ENCODE measurements at places on chromosomes 6 and 20.

DNA sequence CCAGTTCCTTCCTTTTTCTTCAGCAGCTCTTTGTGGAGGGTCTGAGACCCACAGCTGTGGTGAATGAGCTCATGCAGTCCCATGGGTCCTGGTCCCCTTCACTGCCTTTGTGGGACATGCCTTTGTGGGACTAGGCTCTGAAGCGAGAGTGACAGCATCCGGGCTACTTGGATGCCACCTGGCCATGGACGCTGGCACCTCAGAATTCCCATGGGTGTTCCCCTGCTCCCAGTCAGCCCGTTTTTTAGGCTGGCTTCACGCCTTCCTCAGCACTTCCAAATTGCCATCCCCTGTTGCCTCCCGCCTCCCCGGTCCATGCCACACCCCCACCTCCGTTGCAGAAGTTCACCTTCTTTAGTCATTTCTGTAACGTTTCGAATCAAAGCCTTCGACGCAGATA lies 45.1 kb downstream of the RAMACL start:
- no peak for DNase-seq

- DNase-seq: no peak
Measured at GRCh38 chr20:24256307-24256706, 213.1 kb upstream of the SYNDIG1 start.

GRCh38 chr6:71292001-71292400 lies 3.4 kb downstream of the OGFRL1 start:
- DNase-seq: no peak

GRCh38 chr6:37302086-37302686 lies 44.2 kb upstream of the TMEM217 start:
- DNase-seq: no peak

DNA sequence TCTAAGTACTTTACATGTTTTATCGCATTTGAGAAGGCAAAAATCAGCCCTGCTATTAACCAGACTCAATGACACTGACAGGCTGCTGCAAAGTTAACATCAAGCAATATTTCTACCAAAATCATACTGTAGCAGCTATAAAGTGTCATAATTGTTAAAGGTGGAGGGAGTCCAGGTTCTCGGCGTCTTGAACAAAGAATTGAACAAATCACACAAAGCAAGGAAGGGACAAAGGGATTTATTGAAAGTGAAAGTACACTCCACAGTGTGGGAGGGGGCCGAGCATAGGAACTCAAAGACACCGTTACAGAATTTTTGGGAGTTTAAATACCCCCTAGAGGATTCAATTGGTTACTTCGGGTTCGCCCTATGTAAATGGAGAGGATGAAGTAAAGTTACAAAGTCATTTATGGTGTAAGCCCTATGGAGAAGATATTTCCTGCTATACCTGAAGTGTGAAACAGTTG lies 12.9 kb upstream of the ZNF391 start:
- DNase-seq: no peak

DNA sequence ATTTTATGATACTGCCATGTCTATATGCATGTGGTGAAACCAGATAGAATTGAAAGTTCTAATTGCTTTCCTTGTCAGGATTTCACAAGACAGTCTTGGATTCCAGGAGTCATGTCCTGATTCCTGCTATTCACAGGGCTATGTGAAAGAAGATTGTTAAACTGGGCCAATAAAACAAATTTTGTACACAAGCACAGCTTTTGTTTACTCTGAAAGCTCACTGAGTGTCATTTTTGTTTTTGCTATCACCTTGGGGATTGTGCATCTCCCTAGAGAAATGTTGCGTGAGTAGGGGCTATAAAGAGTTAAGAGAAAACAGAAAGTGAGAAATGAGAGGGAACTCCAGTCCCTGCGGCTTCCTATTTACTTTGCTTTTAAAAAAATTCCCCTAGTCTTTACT lies 627.5 kb downstream of the PKHD1 start:
- no peak for DNase-seq

- no peak for DNase-seq
Measured at GRCh38 chr20:59835448-59836395, 97.7 kb downstream of the SYCP2 start.

DNA sequence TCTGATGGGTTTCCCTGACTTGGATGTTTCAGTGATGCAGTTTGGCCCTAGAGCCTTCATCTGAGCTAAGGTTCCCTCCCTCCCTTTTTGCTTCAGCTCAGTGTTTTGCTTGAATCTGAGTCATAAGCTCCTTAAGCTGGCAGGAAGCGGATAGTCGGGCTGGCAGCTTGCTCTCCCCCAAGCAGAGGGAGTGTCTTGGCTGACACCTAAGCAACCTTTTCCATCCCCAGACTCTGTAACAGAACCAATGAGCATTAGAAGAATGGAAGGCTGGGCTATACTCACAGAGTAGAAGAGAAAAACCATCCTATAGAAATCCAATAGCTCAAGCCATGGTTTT lies 98.3 kb downstream of the HAO1 start:
- no peak for DNase-seq

DNA sequence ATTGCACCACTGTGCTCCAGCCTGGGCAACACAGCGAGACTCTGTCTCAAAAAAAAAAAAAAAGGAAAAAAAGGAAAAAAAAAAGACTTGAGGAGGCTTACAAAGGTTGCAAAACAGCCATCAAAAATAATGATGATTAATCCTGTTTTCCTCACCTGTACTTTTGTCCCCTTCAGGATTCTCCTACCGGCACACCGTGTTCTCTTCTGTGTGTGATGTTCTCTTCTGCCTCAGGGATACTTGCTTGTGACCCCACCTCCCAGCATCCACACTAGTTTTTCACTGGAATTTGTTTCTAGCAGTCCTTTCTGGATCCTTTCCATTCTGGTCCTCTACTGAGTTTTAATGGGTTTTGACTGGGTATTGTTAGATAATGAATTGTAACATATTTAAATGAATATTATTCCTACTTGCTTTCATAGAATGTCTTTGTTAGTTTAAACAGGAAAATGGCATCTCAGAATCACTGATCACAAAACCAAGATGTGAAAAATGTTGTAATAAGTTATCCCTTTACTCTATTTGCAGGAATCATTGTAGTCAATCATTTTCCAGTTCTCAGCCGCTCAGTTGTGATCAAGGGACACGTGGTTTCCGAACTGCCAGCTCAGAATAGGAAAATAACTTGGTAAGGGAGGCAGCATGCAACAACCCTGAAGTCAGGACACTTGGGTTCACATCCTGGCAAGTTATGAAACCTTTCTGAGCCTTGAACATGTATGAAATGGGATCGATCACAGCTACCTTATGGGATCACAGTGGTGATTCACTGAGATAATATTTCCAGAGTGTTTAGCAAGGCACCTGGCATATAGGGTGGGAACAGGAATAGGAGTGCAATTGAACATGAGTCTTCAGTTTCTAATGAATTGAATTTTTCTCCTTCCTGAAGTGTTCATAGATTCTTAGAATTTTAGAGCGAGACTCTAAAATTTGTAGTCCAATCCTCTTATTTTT lies 8.5 kb downstream of the C6orf89 start:
- no peak for DNase-seq

GRCh38 chr6:27811451-27811772 lies 100.8 kb downstream of the OR2B2 start:
- no peak for DNase-seq

GRCh38 chr6:100099189-100100074 lies 105.4 kb upstream of the MCHR2 start:
- DNase-seq: no peak

- no peak for DNase-seq
Measured at GRCh38 chr6:121247386-121247785, 86.9 kb downstream of the TBC1D32 start.

DNA sequence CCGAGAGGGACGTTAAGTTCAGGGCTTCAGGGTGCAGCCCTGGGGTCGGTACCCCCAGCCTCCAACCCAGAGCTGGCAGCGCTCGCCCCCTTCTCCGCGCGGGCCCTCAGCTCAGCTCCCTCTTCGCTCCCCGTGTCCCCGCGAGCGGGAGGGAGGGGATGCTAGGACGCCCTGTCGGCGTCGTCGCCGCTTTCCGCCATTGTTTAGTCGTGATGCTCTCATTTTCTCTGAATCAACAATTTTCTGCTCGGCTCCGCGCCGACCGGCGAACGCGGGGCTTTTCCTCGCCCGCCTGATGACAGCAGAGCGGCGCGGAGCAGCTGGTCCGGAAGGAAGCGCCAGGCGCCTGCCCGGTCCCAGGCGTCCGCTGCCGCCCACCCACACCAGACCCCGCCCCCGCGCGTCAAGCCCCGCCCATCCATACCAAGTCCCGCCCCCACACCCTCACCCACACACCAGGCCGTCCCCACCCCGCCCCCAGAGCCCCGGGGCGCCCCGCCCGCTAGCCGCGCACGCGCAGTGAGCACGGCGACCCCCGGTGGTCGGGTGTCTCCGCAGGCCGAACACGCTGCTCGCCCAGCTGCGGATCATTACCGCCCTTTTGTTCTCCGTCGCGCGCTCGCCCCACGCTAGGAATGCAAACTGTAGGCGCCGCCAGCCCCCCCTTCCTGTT lies 50.1 kb upstream of the SLC32A1 start:
- DNase-seq: peak; percentile 81

- DNase-seq: no peak
Measured at GRCh38 chr6:21519642-21520041, 73.9 kb upstream of the SOX4 start.

DNA sequence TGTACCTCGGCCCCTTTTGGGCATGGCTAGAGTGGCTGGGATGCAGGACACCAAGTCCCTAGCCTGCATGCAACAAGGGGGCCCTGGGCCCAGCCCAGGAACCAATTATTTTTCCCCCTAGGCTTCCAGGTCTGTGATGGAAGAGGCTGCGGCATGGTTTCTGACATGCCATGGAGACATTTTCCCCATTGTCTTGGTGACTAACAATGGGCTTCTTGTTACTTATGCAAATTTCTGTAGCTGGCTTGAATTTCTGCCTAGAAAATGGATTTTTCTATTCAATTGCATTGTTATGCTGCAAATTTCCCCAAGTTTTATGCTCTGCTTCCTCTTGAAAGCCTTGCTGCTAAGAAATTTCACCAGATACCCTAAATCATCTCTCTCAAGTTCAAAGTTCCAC lies 1269.6 kb upstream of the CITED2 start:
- no peak for DNase-seq

DNA sequence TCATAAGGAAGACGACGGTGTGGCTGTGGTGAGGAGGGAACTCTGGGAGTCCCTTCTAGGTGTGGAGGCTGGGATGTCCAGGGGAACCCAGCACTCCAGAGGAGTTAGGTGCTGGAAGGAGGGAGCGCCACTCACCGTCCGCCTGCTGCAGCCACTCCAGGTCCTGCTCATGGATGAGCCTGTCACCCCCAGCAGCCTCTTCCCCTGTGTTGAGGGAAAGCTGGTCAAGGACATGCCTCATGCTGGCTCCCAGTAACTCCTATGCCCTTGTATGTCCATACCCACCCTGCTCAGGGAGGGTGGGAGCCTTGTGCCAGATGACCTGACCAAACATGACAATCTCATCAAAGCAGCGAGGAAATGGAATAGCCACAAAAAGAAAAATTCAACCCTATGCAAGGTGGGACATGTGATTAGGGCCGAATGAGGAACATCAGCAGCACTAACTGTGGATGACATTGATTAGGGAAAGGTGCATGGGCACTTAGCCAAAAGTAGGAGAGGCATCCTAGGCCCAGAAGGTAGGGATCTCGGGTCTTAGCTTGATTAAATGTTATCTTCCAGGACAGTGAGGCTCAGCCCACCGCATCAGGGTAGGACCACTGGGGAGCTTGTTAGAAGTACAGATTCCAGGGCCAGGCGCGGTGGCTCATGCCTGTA lies 3.0 kb downstream of the DNPH1 start:
- no peak for DNase-seq

DNA sequence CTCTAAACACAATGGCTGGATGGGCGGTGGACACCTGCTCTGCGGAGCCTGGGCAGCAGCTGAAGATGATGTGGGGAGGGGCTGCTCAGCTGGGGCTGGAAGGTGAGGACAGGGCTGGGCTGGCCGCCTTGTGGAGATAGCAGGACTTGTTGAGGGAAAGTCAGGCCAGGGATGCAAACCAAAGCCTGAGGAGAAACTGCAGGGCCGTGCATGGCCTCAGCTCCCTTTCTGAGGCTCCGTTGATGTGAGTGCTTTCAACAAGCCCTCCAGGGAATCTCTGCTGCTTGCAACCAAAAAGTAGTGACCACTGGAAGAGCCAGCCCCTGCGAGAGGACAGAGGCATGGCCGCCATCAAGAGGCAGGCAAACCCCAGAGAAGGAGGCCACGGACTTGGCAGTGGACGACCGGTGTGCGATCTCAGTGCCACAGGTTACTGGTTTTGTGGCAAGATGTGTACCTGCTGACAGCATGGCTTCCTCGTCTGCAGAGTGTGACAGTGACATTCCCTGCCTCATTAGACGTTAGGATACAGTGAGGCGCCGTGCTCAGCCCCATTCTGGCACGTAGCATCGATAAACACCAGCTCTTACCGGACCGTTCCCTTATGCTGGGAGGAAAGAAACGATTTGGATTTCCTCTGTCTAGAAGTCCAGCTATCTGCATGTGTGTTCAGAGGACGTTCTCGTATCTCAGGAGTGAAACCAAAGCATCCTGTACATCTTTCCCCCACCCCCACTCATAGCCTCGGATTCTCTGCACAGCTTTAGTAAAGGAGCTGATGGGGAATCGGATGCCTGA lies 37.9 kb downstream of the ERMARD start:
- DNase-seq: no peak

DNA sequence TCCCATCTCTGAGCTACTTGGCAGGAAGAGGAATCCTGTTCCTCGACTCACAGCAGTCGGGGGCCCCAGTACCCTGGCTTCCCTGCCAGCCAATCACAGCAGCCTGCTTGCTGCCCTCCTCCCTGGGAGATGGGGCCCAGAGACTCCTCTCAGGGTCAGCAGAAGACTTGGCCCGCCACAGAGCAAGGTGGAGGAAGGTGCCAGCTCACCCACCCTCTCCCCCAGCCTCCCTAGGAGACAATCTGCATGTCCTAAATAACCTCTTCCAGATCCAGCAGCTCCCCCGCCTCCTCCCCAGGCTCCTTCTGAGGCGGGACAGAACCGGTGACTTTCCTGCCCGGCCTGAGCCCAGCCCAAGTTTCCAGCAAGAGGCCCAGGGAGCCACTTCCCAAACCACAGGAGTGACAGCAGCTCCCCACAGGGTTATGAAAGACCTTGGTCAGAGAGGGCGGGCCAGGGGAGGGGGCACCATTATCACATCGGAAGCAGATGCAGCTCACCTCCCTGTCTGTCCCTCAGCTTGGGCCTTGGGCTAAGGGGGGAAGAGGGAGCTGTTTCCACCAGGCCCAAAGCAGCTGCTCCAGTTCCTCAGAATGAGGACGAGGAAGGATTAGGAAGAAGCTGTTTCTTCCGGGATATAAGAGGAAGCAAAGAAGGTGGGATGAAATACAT lies 2.3 kb downstream of the CCND3 start:
- DNase-seq: no peak

- no peak for DNase-seq
Measured at GRCh38 chr6:161924516-161925116, 650.8 kb upstream of the AGPAT4 start.

DNA sequence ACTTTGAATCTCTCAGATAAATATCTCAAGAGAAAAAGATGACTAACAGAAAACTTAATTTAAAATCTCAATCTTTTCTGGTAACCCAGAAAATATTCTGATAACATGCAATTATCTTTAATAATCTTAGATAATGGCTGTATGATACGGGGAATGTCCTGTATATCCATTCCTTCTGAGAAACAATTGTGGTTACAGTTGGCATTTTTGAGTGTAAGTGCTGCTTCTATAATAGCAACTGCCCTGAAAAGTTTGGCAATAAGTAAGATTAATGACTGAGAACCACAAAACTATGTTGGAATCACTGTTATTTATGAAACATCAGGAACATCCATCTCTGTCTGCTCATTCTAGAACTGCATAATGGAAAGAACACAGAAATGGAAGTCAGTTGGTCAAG lies 819.7 kb downstream of the TBC1D32 start:
- no peak for DNase-seq

GRCh38 chr6:105785066-105785811 lies 300.9 kb upstream of the PRDM1 start:
- no peak for DNase-seq

GRCh38 chr6:4017834-4018170 lies 61.1 kb downstream of the FAM217A start:
- no peak for DNase-seq
